HEK293T (cell line): ENCODE measurements at places on chromosomes 1 and 21.

- DNase-seq, result no peak
These were observed 168.7 kb downstream of the RUNX1 start for GRCh38 chr21:34880401-34880800.

DNA sequence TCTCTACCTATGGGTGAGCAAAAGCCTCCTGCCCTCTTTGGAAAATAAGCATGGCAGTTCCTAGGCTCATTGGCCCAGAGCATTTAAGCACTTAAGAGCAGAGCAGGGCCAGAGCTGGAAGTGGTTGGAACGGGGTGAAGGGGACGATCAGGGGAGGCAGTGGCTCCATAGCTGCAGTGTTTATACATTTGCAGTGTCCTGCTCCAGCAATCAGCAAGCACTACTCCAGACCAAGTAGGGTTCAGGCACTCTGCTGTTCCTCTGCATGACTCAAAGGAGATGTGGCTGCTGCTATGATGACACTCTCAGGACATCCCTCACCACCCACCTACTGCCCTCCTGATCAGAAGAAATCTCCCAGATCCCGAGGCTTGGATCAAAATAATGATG lies 55.0 kb downstream of the TRABD2B start:
- DNase-seq, result no peak

- DNase-seq, result no peak
These were observed 382.3 kb downstream of the PRDM2 start for GRCh38 chr1:14082331-14082730.

- DNase-seq, result peak; percentile 8
These were observed 2.0 kb downstream of the COL24A1 start for GRCh38 chr1:86154571-86155050.

GRCh38 chr1:111221633-111222291 lies 5.8 kb upstream of the CHI3L2 start:
- no peak for DNase-seq

DNA sequence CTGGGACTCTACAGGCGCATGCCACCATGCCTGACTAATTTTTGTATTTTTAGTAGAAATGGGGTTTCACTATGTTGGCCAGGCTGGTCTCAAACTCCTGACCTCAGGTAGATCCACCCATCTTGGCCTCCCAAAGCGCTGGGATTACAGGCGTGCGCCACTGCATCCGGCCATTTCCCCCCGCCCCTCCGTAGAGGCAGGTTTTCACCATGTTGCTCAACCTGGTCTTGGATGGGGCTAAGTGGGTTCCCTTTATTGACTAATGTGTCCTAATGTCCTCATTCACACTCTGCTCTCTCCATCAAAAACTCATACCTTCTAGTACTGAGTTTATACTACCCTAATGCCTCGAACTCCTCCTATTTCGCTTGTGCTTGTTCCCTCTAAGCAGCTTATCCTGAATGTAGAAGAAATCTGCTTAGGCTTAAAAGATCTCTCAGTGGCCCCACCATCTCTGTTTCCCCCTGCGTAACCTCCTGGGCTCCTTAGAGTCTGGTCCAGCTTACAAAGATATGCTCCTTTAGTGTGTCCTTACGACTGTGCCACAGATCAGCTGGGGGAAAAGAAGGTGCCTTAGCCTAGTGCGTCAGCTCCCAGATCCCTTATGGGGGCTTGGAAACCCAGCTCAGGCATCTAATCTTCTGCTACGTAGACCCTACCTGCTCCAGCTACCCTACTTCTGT lies 8.0 kb downstream of the GNAT2 start:
- no peak for DNase-seq

DNA sequence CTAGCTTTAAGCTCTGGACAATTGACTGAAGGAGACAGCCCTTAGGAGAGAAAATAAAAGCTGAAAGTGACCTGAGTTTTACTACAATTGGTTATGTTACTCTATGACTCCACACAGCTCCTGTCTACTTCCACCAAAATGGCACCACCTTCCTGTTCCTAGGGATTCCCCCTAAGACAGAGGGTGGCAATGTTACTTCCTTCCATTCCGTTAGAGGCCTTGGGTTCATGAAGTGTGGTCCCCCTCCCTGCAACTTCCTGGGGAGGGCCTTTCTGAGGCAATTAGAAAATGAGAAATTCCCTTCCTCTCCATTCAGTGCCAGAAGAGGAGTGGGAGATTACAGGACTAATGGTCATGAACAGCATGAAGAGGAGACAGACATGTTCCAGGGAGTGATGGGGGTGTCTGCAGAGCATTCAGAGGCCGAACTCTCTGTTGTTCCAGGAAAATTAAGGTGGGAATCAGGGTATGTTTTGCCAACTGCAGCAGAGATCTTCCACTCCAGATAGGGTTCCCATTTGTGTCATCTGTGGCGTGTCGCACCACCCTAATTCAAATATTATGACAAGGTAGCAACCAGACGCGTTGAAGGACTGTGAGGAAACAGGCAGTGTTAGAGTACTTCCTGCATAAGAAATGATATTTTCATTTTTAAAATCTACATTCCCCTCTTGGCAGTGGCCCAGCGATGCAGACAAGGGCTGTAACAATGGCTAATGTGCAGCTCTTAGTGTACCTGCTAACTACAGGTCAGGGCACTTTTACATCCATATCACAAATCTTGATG lies 53.1 kb upstream of the TRIM67 start:
- no peak for DNase-seq

- DNase-seq, result no peak
These were observed 48.1 kb downstream of the AHDC1 start for GRCh38 chr1:27555700-27556424.

DNA sequence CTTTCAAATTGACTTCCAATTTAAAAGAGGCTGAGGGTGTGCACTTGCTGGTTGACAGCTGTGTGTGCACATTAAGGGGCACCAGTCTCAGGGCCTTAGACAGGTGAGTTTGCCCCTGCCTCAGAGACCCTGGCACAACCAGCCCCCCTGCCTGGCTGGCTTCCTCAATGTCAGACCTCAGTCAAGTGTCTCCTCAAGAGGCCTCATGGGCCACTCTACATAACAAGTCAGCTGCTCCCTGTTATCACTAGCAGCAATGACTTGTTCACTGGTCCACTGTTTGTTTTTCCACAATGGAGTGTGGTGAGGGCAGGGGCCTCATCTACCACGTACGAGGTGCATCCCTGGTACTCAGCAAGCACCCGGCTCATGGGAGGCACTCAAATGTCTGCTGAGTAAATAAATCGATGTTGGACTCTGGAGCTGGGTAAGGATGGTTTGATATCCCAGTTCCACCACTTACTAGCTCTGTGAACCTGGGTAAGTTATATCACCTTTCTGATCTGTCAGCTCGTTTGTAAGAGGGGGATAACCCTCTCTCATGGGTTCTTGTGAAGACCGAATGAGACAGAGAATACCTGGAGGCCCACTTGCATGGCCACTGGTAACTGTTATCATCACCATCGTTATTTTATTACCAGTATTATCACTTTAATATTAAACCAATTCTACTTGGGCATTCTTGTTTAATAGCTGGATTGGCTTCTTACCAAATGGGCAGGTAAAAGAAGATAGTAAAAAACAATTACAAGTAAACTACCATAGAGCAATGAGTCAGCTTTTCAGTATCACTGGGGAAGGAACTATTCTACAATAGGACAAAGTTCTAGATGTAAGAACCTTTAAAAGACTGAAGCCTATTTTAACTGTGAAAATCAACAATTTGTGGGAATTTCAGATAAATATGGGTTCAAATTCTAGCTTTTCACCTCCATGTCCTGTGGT lies 64.6 kb downstream of the SLC66A1 start:
- DNase-seq, result no peak

- no peak for DNase-seq
These were observed 101.3 kb upstream of the HMCN1 start for GRCh38 chr1:185632659-185633423.

DNA sequence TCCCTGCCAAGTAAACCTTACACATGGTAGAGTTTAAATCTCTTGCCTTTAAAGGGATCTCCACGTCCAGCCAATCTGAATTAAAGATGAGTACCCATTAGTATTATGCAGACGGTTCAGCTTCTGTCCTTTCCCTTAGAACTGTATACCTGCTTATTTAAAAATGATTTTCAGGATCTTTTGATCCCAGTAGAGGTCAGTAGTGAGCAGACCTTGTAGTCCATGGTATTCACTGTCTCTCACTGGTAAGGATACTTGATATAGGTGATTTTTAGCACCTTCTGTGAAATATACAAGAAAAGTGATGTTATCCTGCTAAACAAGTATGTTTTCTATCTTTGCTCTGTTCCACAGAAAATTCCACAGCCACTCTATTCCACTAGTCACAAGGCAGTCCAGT lies 1211.6 kb upstream of the ADGRL4 start:
- peak; percentile 45 for DNase-seq

DNA sequence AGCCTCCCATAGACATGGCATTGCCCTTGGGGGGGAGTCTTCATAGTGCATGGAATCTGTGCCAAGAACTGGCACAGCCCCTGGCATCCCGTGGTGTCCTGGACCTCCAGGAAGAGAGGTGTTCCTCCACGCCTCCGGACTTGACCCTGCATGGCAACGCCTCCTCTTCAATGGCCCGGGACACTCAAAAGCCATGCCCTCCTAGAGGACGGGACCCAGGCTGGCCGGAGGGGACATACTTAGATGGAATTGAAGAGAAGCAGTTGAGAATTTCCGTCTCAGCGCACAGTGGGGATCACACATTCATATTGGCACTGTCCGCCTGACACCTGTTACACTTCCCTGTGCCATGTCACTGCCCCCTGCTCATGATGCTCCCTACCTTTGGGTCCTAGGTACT lies 38.4 kb upstream of the TENT5C start:
- no peak for DNase-seq

- DNase-seq, result no peak
These were observed 447.7 kb upstream of the USP24 start for GRCh38 chr1:55662875-55663274.

GRCh38 chr21:14581902-14582457 lies 35.9 kb upstream of the SAMSN1 start:
- DNase-seq, result no peak

DNA sequence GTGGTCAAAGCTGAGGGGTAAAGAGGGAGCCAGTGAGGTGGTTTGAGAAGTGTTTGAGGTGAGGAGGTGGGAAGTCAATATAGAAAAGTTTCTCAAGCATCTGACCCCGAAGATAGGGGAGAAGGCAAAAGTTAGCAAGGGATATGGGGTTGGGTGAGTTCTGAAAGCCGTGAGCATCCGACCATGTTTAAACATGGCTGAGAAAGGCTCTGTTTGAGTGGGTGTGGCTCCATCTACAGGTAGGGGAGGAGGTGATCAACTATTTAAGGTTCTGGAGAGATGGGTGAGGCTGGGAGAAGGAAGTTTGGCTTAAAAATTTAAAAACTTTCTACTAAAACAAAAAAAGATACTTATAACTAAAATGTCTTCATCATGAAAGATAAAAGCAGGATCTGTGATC lies 273.8 kb downstream of the KCNJ6 start:
- DNase-seq, result peak; percentile 36

DNA sequence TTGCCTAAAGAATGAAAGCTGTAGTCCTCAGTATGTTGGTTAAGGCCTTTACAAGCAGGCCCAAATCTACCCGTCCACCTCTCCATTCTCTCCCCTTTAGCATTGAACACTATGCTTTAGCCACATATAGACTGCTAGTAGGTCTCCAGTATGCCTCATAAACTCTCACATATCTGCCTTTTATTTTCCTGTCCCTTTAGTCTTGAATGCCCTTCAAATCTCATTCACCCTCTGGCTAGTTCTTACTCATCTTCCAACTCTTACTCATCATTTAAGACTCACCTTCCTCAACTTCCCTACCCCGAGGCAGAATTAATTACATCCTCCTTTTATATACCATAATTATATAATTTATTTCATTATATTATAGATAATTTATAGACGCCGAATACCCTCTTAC lies 78.7 kb upstream of the TSPAN2 start:
- no peak for DNase-seq
